ENCODE measurements at places on chromosomes 5 and 9.

DNA sequence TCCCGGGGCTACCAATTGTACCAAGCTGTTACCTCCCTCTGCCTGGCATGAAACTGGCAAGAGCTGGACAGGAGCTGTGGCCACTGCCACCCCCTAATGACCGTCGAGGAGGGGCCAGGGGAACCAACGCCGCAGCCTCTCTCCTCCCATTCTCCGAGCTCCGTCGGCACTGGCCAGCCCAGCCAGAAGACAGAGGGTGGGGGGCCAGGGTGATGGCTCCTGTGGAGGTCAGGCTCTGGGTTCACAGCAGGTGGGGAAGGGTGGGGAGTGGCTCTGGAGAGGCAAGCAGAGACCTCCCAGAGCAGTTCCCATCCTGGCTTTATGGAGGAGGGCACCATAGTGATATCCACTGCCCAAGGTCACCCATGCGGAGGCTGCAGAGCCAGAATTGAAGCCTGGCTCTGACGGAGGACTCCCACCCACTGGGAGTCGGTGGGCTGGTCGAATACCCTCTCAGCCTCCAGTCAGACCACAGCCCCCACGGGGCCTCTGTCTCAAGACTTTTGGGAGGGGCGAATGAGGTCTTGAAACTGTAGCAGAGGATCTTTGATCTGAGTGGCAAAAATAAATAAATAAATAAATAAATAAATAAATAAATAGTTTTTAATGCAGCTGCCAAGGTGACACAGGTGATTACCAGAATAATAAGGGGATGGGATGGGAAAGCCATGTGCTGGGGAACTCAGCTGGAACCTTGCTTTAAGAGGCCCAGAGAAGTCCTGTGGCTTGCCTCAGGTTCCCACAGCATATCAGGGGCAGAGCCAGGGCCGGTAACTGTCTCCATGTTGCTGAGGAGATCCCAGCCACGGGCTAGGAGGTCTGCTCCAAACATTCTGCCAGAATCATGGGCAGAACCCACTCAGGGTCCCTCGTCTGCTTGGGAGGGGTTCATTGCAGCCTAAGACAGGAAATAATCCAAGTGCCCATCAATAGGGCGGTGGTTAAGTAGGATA, 42.5 kb upstream of the NEURL1B start:
- DNase-seq: no peak

DNA sequence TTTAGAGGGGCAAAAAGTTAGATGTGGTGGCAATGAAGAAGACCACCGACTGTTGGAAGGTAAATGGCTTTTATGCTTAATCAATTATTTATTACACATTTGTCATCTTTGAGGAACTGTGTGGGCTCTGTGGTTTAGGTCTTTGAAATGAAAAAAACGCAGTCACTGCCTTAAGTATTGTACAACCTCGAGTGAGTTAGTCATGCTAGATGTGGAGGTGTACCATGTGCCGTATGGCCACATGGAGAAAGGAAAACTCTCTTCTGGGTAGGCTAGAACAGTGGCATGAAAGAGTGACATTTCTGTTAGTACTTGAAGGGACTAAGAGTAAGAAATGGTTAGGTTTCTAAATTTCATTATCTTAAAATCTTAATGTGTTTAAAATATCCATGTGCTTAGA, 166.1 kb downstream of the HACD4 start:
- no peak for DNase-seq

DNA sequence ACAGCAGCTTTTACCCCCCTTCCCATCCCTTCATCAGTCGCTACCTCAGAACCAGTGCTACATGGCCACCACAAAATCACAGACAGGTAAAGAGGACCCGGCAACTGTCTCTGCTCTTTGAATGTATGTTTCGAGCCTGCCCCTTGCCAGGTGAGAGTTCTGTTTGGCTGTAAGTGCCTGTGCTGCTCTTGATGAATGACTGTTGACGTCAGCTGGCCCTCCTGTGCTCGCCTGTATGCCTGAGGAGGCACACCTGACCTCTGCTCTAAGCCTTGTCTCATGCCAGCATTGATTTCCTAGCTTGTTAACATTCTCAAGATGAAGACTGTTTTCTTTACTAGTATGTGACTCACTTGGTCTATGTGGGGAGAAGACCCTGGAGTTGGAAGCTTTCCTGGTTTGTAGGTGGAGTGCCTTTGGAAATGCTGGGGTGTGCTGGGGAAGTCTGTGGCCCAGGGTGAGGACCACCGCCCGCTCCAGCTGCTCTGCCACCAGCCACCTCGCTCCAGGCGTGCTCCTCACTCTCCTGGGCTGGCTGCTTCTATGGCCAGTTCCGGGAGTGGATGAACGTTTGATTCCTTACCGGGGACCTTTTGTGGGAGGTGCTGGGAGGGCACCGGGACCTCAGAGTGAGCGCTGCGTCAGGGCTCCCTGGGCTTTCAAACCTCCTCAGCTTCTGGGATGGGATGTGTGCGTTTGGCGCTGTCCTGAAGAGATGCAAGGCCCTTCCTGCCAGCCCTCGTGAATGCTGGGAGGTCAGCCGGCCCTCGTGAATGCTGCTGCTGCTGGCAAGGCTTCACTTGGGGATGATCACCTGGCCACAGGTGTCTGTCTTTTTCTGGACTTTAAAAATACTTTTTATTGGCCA, 109.9 kb downstream of the EHMT1 start:
- DNase-seq: no peak

DNA sequence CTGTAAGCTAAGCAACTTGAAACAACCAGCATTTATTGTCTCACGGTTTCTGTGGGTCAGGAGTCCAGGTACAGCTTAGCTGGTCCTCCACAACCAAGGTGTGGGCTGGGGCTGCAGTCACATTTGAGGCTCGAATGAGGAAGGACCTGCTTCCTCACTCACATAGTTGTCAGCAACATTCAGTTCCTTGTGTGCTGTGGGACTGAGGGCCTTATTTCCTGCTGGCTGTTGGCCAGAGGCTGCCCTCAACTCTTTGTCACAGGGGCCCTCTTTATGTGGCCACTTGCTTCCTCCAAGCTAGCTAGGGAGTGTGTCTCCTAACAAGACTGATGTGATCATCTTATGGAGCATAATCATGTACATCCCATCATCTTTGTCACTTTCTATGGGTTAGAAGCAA, 29.2 kb upstream of the SEMA4D start:
- DNase-seq: no peak

DNA sequence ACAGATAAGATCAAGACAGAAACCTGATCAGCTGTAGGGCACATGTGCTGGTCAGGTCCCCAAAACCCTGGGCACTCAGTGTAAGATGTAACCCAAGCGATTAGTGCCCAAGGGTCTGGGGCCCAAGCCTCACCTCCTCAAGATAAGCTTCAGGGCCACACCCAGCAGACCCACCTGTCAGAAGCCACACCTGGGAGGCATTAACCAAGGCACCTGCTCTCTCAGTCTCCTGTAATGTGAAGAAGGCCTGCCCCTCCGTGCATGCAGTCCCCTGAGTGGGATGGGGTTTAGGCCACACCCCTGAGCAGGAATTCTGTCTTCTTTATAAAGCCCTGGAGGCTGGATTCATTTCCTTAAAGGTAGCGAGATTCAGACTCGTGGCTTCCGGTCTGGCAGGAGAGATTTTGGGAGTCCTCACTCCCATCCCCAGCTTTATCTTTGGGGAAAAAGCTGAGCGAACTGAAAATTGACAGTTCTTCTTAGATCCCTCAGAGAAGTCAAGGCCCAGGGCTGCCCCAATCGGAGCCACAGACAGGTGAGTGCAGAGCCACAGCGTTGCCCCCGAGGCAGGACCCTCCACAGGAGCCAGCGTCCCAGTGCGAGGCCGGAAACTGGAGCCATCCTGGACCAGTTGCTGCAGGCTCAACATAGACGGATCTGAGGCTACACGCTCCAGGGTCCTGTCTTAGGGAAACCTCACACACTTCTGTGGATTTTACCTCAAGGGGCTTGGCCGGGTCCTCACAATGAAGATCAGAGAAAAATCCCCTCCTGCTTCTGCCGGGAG, 357.6 kb upstream of the IRX4 start:
- DNase-seq: no peak

DNA sequence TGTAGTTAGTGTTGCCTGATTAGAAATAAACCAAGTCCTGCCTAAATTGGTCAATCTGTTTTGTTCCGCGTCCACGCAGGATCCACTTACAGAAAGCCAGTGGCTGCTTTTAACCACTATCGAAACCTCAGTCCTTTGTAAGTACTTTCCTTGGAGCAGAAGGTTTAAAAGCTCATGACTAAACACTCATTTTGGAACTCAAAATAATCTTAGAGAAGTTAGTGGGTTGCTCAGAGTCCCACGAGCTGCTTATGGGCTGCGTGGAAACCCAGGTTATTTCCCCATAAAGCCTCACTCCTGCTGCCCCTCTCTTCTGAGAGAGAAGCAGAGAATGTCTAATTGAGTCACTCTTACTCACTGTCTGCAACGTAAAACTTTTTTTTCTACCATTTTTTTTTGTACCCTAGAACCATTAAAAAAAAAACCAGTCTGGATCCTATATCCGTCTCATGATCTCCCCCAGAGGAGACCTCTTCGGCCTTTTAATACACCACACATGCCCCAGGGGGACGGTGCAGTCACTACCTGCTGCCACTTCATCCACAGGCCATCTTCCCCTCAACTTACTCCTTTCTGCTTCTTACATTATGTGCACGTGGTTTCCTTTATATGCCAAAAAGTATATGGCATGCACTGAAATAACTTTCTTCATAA, 7.6 kb downstream of the BASP1 start:
- no peak for DNase-seq

DNA sequence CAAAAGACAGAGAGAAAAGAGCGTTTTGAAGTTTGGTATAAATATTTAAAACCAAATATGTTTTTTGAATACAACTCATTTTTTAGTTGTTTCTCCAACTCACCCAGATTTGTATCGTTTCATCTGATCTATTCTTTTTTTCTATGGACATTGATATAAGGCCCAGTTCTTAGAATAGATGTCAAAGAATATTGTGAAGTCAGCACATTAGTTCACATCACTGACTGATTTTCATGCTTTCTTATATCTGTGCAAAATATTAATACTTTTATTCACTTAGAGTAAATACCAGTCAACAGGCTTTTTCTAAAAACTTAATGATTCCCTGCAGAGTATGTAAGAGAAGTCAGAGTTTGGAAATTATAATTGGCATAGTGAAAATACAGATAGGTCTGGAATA, 254.4 kb upstream of the PTPRD start:
- DNase-seq: no peak

DNA sequence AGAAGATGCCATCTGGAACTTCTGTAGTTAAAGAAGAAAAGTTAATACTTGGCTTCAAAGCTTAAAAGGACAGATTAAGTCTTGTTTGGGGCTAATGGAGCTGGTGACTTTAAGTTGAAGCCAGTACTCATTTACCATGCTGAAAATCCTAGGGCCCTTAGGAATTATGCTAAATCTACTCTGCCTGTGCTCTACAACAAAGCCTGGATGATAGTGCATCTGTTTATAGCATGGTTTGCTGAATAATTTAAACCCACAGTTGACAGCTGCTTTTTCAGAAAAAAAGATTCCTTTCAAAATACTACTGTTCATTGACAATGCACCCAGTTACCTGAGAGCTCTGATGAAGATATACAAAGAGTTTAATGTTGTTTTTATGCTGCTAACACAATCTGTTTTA, 393.5 kb downstream of the MAT2B start:
- DNase-seq: no peak

DNA sequence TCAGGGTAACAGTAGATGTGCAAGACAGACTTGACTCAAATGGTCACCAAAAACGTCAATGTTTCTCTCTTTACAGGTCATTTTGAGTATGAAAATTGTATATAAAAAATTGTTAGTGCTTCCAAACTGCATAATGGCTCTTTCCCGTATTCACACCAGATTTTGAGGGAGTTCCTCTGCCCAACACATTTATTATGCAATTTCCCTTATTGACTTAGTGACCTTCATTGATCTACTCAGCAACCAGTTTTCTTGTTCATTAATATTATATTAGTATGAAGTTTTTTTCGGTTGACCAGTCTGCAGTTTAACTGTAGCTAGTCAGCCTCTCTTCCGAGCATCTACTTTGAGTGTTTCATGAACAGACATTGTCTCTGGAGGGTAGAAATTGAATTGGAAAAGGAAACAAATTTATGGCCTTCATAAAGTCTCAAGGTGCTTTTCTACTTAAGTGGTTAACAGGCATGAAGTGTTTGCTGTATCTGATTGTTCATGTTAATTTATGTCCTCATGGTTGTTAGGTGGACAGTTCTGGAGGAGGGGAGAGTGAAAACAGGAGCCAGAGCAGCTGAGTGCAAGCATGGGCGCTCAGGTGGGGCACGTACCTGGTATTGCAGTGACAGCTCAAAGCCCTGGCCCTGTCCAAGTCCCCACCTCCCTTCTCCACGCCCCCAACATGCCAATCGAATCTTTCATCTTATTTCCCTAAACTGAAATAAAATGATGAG, 240.2 kb downstream of the RFK start:
- no peak for DNase-seq

GRCh38 chr9:111451570-111451969, 32.6 kb downstream of the ECPAS start:
- no peak for DNase-seq

DNA sequence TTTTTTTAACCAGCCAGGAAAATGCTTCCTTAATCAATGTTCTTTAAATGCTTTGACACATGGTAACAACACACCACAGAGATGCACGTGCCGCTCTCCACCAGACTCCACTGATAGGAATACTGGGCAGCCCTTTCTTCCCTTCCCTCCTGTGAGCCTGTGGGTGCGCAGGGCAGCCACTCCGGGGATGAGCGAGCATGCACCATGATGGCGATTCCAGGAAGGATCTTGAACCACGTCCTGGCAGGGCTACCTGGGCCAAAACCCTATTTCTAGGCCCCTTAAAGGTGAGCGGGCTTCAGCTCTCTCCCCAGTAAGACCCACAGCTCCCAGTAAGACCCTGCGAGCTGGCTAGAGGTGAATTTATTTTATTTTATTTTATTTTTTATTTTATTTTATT, 128.2 kb downstream of the MVB12B start:
- DNase-seq: no peak

- no peak for DNase-seq
Observed at GRCh38 chr5:140602147-140602546, 30.8 kb downstream of the CD14 start.

GRCh38 chr5:72392326-72392733, 72.2 kb downstream of the PTCD2 start:
- no peak for DNase-seq

GRCh38 chr5:150339165-150339564, 18.3 kb upstream of the TCOF1 start:
- no peak for DNase-seq

GRCh38 chr5:39427633-39428032, 2.9 kb upstream of the DAB2 start:
- DNase-seq: no peak

DNA sequence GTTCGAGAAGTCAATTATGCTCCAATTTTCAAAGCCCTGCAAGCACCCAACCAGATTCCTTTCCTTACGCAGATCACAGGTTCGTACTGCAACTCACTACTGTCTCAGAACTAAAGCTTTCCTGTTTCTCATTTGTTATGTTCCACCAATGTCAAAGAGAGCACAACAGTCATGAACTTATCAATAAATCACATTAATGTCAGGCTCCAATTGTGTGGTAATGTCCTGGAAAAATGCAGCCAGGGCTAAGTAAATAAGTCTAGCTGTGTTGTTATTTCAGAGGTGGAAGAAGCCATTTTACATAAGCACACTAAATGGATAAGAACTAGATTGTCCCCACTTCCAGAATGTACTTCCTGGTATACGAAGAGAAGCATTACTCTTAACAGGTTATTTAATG, 488.6 kb upstream of the PTGER4 start:
- DNase-seq: no peak
